CD8-positive, alpha-beta memory T cell (primary cell): ENCODE measurements at places on chromosomes 12 and 14. TPM values are rescaled to one million over a fixed set of nuclear protein-coding genes. Genes with fewer than 3 reads are reported as not detected.

Gene TPPP2
- not detected for total RNA-seq

Gene DEGS2
- 0.35 TPM for total RNA-seq

Gene CLEC6A
- total RNA-seq: not detected

Gene RIMBP2
- not detected for total RNA-seq

Gene HECTD1
- total RNA-seq: 112 TPM

Gene MYH6
- not detected for total RNA-seq

Gene CCDC88C
- total RNA-seq: 71.7 TPM

Gene KLRK1
- total RNA-seq: 145 TPM

Gene KRT82
- total RNA-seq: not detected

Gene GZMH
- 131 TPM for total RNA-seq

Gene INHBE
- 0.61 TPM for total RNA-seq

- no peak for DNase-seq
Observed at GRCh38 chr12:4587108-4587507, 25.1 kb downstream of the DYRK4 start.

- no peak for DNase-seq
Observed at GRCh38 chr12:44708218-44708617, 167.9 kb downstream of the NELL2 start.

DNA sequence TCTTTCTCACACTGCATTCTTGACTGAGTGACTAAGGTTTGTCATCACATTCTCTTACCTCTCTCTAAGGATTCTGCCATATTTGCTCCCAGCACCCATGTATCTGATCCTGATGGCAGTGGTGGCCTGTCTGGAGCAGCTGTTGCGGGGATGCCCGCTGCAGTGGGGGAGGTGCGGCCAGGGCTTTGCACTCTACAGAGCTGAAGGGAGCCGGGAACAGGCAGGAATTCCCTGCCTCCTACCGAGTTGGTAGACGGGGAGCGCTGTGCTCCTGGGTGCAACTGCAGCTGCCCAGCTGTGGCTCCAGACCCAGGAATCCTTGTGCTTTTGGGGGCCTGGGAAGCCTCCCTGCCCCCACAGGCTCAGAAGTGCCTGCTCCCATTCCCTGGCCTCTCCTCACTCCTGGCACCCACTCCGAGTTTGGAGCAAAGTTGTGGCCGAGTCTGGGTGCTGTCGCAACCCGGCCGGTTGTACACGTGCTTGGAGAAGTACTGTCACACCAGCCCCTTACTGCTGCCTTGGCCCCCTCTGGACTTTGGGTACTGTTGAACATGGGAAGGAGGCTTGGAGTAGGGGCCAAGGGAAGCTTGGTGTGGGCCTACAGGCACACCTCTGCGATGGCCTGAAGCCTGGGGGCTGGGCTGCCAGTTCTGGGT, 106.9 kb upstream of the OR4E1 start:
- no peak for DNase-seq

DNA sequence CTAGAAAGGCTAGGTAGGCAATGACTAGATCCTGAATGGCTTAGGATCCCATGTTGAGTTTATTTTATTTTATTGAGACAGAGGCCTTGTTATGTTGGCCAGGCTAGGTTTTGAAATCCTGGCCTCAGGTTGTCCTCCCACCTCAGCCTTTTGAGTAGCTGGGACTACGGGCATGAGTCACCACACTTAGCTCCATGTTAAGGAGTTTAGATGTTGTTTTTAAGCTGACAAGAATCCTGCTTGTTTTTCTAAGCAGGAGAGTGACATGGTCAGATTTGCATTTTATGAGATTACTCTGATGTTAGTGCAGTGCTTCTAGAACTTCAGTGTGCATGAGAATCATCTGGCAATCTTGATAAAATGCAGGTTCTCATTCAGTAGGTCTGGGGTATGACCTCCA, 14.5 kb downstream of the CCDC198 start:
- DNase-seq: no peak

GRCh38 chr12:14618983-14619382, 51.3 kb upstream of the PLBD1 start:
- no peak for DNase-seq

DNA sequence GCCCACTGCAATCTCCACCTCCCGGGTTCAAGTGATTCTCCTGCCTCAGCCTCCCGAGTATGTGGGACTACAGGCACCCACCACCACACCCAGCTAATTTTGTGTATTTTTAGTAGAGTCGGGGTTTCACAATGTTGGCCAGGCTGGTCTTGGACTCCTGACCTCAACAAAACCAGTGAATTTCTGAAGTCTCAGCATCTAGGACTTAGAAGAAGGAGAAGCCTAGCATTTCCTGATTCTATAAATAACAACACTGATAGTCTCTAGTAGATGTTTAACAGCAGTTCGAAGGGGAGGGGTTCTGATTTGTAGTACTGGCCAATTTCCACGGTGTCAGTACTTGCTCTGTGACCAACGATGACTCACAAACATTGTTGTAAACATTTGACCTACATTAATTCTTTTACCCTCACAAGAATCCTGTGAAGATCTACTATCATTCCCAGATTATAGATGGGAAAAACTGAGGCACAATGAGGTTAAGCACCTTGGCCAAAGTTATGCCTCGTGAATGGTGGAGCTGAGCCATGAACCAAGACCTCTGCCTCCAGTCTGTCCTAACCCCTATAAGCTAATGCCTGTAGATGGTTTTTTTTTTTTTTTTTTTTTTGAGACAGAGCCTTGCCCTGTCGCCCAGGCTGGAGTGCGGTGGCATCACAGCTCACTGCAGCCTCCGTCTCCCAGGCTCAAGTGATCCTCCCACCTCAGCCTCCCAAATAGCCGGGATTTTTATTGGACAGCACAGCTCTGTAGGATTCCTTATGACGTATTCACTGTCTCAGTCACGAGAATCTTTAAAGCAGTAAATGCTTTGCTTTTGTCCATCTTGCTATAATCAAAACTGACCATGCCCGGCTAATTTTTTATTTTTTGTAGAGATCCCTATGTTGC, 5.2 kb downstream of the P2RX4 start:
- no peak for DNase-seq

DNA sequence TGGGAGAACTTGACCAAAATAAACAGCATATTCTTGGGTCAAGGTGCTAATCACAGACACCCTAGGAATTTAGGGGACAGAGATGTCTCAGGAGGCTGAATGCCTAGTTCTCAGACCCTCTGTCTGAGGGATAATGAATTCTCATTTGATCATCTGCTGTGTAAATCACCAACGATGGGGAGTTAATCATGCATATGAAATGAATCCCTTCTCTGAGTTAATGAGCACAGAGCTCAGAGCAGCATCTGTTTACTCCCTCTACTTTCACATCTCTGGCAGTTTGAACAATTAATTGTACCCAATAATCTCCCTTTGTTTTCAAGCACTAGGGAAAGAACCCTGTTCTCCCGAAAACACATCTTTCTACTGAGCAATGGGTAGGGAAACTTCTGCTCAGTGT, 129.4 kb upstream of the SRRM4 start:
- DNase-seq: no peak

- no peak for DNase-seq
Observed at GRCh38 chr12:42204362-42204761, 33.7 kb downstream of the YAF2 start.

DNA sequence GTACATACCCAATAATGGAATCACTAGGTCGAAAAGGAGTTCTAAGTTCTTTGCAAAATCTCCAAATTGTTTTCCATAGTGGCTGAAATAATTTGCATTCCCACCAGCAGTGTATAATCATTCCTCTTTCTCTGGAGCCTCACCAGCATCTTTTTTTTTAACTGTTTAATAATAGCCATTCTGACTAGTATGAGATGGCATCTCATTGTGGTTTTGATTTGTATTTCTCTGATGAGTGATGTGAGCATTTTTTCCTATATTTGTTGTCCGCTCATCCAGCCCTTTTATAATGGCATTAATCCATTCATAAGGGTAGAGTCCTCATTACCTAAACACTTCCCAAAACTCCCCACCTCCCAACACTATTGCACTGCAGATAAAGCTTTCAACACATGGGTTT, 278.3 kb downstream of the SEC23A start:
- DNase-seq: no peak

- DNase-seq: no peak
Observed at GRCh38 chr12:16526693-16527092, 79.3 kb downstream of the LMO3 start.

- DNase-seq: no peak
Observed at GRCh38 chr12:912466-913235, 36.8 kb downstream of the RAD52 start.

- no peak for DNase-seq
Observed at GRCh38 chr12:122079532-122080081, 1.1 kb downstream of the MLXIP start.

DNA sequence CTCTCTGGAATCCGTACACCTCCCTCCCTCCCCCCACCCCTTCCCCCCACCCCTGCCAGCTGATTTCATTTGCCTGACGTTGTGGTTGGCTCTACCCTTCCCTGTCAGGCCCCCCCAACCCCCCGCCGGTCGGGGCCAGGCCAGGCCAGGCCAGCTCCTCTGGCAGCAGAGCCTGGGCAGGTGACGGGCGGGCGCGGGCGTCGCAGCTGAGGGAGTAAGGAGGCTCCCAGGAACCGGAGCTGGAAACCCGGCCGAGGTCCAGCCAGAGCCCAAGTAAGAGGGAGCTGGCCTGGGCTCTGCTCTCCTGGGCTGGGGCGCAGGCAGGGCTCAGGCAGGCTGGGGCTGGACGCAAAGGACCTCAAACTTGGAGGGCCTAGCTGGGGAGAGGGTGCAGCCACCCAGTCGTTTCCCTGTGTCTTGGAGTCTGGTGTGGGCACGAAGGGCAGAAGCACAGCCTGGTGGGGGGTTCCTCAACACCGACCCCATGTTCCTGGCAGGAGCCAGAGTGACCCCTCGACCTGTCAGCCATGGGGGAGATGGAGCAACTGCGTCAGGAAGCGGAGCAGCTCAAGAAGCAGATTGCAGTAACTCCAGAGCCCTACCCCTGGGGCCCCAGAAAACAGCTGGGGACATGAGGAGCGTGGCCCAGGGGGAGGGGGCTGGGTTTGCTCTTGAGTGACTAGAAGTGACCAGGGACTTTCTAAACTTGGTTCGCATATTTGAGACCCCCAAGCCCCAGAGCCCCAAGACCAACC, at the start of gene GNB3:
GNB3 (plus strand) TSS at position 165 of the 755 bp plus-strand sequence; CDS start at position 528, 363 bp downstream.
- DNase-seq: no peak

GRCh38 chr12:42483521-42483790, 106.1 kb downstream of the PRICKLE1 start:
- DNase-seq: no peak

- no peak for DNase-seq
Observed at GRCh38 chr14:59785629-59786028, 84.9 kb downstream of the RTN1 start.

GRCh38 chr12:42935756-42936155, 346.2 kb upstream of the PRICKLE1 start:
- no peak for DNase-seq

DNA sequence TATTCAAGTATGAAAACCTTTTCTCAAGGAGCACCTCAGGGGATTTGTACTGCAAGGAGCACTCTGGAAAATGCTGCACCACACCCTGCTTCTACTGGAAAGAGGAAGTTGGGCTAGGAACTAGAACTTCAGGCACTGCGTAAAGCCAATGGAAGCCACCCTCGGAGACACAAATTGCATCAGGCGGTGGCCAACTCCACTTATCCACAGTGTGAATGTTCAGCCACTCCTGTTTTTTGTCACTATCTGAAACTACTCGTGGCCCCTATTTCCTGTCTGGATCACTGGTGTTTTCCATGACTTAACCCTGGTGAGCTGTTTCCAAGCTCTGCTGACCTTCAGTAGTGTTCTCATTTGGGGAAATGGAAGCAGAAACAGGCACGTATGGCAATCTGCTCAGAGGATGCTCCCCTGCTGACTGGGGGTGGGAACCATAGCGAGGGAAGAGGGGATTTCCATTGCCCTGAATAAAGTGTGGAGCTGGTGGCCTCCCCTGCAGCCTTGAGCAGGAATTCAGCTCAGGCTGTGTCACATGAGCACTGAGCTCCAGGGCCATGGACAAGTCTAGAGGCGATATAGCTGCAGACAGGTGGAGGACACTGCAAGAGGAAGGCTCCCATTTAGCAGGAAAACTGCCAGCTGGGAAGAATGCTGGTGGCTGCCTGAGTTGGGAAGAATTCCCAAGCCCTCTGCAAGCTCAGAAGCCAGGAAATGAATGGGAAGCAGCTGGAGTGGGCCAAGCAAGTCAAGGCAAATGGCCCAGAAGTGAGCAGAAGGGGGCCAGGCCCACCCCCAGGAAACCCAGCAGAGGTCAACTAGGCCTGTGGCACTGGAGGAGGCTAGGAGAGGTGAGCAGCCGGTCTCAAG, 50.5 kb upstream of the RAP1B start:
- DNase-seq: no peak

- no peak for DNase-seq
Observed at GRCh38 chr12:128259556-128260070, 7.4 kb upstream of the TMEM132C start.

DNA sequence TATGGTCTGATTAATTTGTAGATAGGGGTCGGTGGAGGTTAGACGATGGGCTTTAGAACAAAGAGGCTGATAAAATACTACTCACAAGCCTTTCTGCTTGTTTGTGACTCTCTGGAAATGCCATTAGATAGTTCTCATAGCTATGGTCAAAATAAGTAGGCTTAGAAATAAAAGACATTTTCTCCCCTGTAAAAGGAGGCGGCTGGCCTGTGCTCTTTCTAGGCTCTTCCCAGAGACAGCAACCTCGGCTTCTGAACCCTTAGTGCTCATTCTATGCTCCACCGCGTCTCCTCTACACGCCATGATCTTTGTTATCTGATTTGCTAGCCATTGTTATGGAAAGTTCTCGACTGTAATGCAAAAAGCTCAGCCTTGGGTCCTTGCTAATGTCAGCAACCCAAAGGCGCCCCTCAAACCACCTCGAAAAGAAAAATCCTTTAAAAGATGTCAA, 64.5 kb downstream of the CRADD start:
- DNase-seq: no peak

DNA sequence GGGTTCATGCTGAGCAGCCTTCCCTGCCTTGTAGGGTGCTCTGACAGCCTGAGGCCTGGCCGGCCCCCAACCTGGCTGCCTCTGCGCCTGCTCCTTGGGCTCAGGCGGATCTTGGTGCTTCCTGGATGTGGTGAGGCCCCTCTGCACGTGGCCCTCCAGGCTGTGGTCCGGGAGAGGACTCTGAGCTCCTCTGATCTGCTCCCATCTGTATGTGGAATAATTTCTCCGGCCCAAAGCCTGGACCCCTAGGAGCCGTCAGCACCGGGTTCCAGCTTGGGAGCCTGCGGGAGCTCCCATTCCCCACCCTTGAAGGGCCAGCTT, 21.3 kb upstream of the EIF2B2 start:
- DNase-seq: no peak
